GF-D8 (cell line): ENCODE measurements at places on chromosomes 7 and 10.

DNA sequence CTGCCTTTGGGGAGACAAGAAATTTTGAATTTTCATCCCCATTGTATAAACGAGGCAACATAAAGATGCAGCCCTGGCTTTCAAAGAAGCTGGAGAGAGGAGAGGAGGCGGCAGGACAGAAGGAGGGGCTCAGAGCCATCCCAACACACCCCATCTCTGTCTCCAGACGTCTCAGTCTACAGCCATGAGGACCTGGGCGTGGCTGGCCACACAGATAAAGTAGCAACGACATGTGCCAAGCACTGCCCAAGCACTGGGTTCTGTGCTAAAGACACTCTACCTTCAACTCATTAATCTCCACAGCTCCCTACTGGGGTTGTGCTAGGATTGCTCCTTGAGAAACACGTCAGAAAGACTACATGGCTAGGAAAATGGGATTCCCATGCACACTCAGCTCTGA, 65.2 kb downstream of the DLG5 start:
- no peak for DNase-seq

DNA sequence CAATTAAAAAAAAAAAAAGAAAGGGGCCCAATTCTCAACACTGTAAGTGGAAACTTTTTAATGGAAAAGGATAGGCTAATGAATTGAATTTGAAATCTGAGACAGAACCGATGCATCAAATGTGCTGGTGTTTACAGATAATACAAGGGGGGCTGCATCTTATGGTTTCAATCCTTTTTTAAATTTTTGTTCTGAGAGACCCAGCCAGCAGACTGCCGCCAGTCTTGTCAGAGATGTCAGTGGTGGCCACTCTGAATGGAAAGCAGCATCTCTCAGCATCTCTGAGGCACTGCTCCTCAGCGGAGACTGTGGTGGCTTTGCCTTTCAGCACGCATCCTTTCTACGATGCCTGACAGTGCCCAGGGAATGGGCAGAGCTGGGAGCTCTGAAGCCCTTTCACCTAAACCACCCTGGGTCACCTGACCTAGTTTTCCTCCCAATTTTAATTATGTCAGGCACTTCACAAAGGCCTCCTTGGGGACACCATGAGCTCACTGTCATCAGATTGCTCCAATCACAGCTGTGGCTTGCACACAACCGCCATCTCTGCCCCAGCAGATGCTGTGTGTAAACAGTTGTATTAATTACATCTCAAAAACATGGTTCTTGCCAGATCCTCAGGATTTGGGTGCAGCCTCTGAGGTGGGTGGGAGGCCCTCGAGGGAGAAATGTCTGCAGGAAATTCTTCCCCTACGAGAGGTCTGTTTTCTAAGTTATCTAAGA, 81.2 kb downstream of the EGFR start:
- no peak for DNase-seq

GRCh38 chr10:112332509-112333228, 41.2 kb upstream of the ACSL5 start:
- no peak for DNase-seq

GRCh38 chr7:104627516-104627915, 299.1 kb downstream of the LHFPL3 start:
- no peak for DNase-seq

GRCh38 chr10:59362959-59363381, 621 bp upstream of the FAM13C start:
- DNase-seq = no peak

- DNase-seq = no peak
Observed at GRCh38 chr7:73669288-73669701, 1.7 kb downstream of the VPS37D start.

DNA sequence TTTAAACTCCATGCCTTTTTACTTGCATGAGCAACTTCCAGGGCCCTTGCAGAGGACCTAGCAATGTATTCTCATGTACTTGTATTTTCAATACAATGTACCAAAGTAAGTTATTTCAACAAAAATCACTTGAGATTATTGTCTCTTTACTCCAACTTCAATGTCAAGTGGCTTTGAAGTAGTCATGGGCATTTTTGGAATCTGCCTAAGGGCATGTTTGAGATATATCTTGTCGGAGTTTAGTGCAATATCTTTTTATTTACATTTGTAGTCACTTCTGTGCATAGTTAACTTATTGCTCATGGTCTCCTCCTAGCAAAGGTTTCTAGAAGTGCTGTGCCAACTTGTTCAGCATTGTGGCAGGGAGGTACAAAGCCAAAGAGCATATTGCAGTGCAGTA, 508.7 kb upstream of the SEMA3D start:
- DNase-seq = no peak

DNA sequence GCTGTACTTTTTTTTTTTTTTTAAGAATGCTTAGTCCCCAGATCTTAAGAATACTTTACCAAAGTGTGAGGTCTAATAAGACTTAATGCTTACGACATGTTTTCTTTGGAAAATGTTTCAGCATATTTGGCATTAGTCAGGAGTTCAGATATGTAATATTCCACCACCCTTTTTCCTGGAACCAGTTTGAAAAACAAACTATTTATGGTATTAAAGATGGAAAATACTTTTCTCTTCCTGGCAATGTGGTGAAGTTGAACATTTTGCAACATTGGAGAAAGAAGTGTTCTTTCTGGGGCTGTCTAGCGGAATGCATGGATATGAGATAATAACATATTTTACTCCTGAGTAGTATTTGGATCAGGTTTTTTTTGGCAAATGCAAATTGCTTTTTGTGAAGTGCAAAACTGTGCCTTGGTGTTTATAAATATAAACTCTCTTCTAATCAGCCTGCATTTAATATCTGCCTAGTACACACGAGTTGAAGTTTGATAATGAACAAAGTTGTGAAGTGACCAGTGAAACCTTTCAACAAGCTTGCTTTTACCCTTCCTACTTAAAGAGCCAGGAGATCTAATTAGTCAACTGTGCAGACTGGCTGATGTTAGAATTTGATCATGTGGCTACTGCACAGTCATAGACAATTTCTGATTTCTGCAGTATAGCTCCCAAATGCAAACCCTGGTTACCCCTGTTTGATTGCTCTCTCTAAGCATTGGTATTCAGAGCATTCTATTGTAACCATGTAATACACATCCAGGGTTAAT, 20.9 kb downstream of the MAP3K8 start:
- DNase-seq = peak; percentile 4

DNA sequence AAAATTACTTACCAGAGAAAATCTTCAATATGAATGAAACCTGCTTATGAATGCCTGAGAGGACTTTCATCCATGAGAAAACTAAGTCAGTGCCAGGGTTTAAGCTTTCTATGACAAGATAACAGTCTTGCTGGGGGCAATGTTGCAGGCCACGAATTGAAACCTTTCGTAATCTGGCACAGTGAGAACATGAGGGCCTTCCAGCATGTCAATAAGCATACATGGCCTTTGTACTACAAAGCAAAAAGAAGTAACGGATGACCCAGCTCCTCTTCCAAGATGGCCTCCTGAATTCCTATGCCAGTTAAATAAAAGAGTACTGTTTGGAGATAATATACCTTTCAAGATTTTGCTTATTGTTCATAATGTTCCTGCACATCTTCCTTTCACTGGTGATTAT, 270.6 kb upstream of the PHF14 start:
- DNase-seq = no peak

DNA sequence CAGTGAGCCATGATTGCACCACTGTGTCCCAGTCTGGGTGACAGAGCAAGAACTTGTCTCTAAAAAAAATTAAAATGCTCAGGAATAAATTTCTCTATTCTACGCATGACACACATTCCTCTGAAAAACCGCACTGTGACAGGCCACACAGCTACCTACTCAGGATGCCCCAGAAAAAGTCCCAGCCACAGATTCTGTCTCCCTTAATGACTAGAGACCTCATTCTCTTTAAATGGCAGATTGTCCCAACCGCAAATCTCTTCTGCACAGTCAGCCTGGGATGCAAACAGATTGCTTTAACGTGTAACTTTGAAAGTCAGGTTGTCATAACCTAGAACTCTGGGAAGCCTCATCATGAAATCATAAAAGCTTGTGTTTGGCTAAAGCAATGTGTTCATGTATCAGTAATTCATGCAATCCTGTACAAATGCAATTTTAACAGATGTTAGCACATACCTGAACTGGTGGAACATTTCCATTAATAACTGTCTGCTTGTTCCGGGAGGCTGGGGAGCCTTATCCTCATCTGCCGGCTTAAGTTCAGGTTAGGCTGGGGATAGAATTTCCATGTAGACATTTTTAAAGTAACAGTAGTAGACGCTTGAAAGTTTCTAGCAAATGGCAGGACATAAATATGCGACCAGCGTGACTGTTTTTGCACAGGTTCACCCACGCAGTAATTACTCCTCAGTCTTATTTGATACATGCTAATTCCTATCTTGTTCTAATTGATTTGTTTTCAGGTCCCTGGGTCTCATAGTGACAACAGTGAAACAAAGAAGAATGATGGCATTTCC, 26.2 kb upstream of the MSRB2 start:
- no peak for DNase-seq

- DNase-seq = no peak
Observed at GRCh38 chr7:11570205-11570604, 261.8 kb downstream of the THSD7A start.

- no peak for DNase-seq
Observed at GRCh38 chr10:91610919-91611318, 22.0 kb downstream of the PPP1R3C start.

DNA sequence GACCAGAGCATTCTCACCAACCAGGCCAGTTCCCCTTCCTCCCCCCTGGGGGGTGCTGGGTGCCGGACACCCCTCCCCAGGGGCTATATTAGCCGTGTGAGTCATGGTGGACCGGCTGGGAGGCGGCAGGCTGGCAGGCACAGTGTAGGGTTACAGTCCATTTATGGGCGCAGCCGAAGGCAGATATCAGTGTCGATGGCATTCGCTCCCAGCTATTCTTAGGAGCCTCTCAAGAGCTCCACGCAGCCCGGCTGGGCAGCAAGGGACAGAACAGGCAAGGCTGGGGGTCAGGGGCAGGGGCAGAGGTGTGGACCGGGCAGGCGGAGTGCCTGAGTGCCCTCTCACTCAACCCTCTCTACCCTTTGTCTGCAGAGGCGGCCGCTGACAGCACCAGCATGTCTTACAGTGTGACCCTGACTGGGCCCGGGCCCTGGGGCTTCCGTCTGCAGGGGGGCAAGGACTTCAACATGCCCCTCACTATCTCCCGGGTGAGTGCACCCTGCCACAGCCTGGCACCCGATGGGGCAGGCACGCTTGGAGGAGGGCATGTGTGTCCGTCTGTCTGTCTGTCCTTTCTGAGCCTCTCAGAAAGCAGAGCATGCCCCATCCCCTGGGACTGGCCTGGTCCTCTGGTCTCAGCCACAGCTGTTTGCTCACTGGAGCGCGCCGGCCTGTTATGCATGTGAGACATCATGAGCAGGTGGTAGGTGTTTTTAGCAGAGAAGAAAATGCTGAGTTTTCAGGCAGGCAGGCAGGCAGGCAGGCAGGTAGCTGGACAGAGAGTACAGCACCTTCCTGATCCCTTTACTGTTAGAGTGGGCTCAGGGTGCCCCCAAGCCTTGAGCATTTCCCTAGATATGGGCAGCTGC, at the start of gene LDB3:
TSS of gene LDB3 (plus strand) at position 215 of the 869 bp plus-strand sequence. CDS start at position 396, 181 bp downstream.
- no peak for DNase-seq

- no peak for DNase-seq
Observed at GRCh38 chr7:75650681-75651080, 88.1 kb downstream of the HIP1 start.

GRCh38 chr10:88382699-88383098, 200.4 kb downstream of the RNLS start:
- DNase-seq = no peak

GRCh38 chr7:107638594-107638993, 22.0 kb upstream of the SLC26A4 start:
- no peak for DNase-seq

GRCh38 chr10:128900456-128900855, 566.6 kb upstream of the MGMT start:
- no peak for DNase-seq

DNA sequence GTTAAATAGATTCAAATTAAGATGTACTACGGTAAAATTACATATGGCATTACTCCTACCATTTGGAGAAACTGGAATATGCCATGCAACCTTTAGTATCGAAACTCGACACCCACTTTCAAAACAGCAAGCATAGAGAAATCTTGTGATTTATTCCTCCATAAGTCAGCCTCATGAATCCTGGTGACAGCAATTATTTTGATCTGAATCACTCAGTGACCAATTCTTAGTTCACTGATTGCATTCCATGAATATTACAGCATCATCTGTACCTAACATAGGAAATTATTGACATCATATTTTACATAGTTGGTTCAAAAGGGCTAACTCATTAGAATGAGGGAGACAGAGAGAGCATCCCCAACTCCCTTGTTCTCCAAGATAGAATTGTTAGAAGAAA, 89.6 kb downstream of the CACNB2 start:
- no peak for DNase-seq

GRCh38 chr7:117892821-117893220, 19.6 kb upstream of the CTTNBP2 start:
- DNase-seq = no peak

- no peak for DNase-seq
Observed at GRCh38 chr10:82628373-82628772, 753.4 kb downstream of the NRG3 start.

- DNase-seq = no peak
Observed at GRCh38 chr10:359762-360161, 224.5 kb downstream of the ZMYND11 start.

DNA sequence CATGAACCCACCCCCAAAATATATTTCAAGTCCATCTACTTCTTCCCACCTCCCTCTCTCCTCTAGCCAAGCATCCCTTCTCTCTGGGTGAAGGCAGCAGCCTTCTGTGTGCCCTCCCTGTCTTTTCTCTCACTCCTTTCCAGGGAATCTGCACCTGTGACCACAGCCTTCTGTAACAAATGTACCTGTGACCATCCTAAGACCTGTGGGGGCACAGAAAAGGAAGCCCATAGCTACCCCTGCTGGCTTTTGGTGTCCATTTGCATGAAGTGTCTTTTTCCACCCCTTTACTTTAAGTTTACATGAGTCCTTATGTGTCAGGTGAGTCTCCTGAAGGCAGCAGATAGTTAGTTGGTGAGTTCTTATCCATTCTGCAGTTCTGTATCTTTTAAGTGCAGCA, 2.0 kb upstream of the TBXAS1 start:
- DNase-seq = no peak

GRCh38 chr7:69847921-69848612, 249.8 kb downstream of the AUTS2 start:
- DNase-seq = no peak

DNA sequence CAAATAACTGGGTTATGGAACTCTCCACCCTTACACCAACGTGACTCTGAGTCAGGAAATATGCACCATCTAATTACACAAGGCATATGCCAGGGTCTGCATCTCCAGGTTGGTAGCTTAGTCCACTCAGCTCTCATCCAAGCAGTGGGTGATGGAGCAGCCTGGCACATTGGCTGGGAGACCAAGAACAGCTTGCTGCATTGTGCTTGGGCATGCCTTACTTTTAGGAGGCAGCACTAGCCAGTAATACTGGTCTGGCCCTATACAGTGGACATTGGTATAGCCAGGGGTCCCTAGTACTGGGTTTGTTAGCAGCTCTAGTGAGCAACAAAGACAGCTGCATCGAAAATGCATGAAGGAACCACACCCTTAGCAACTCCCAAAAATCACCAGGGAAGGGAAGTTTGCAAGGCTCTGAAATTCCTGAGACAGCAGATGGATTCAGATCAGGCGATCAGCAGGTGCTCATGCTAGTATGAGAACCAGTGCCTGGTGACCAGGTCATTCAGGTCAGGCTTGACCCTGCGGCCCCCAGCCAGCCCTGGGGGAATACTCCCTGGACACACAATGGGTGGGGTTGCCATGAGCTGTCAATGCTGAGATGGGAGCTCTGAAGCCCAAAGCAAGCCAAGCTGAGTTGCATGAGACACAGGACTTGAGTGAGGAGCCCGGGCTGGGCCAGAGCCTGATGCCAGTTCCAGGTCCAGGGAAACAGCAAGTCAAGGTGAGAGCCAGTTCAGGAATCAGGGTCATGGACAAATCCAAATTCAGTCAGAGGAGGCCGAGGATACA, 217.9 kb upstream of the ZMIZ1 start:
- no peak for DNase-seq
